ENCODE measurements at places on chromosomes 2 and 18.

- no peak for DNase-seq
Observed at GRCh38 chr18:64639536-64639935, 490.6 kb upstream of the LINC00305 start.

- no peak for DNase-seq
Observed at GRCh38 chr18:435940-436339, 64.6 kb downstream of the COLEC12 start.

GRCh38 chr2:109514857-109515256 lies 98.9 kb downstream of the SEPTIN10 start:
- no peak for DNase-seq

DNA sequence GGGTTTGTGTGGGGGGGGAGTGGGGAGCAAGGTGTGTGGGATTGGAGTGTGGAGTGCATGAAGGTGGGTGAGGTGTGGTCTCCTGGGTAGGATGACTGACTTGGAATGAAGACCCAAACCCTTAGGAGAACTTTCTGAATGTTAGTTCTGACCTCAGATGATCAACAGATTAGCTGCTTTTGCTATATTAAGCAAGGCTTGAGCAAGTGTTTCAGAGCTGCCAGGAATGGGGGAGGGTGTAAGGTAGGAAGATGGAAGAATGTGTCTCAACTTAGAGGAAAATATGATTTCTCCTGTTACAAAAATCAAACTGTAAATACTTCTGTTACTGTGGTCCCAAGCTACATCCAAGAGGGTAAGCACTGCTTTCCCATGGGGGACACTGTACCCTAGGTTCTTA lies 273.6 kb downstream of the TGIF1 start:
- DNase-seq: no peak

DNA sequence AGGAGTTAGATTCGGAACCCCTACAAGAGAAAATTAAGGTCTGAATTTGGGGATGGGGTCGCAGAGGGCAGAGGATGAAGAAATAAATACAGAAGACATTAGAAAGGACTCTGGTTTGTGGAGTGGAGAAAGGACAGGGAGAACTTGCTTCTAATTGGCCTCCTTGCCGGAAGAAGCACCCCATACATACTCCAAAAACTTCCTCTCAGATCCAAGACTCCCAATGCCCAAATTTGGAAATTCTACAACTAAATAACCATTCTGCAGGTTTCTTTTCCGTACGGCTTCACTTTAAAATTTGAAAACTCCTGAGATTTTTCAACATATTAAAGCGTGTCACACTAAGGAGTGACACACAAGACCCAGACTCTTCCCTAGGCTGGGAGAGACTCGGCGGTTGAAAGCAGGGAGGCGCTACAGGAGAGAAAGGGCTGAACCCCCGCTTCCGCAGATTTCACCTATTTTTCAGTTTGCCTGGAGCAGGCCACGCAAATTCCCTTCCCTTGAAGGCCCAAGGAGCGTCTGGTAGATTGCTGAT lies 478 bp downstream of the CLHC1 start:
- DNase-seq: no peak

GRCh38 chr2:86050301-86050700 lies 55.4 kb downstream of the POLR1A start:
- DNase-seq: no peak

GRCh38 chr2:176818617-176819016 lies 394.0 kb upstream of the HNRNPA3 start:
- DNase-seq: no peak

GRCh38 chr2:239553376-239554000 lies 152.7 kb upstream of the HDAC4 start:
- DNase-seq: no peak

- no peak for DNase-seq
Observed at GRCh38 chr2:218312267-218312756, 20.0 kb upstream of the TMBIM1 start.

GRCh38 chr2:241741016-241741415 lies 6.6 kb downstream of the D2HGDH start:
- DNase-seq: no peak

DNA sequence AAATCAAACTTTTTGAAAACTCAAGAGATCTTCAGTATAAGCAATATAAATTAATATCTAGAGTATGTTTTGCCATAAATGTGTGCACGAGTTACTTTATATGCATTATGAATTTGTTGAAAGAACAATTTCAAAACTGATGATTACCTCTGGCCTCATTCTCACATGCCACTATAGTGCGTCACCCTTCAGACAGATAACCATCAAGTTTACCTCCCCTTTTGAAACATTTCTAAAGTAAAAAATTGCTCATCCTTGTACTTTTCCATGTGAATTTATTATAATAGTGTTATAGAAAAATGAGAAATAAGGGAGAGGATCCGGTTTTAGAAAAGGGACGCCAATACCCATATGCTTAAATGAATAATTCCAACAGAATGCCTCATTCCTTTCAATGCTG lies 38.3 kb downstream of the ZEB2 start:
- no peak for DNase-seq

DNA sequence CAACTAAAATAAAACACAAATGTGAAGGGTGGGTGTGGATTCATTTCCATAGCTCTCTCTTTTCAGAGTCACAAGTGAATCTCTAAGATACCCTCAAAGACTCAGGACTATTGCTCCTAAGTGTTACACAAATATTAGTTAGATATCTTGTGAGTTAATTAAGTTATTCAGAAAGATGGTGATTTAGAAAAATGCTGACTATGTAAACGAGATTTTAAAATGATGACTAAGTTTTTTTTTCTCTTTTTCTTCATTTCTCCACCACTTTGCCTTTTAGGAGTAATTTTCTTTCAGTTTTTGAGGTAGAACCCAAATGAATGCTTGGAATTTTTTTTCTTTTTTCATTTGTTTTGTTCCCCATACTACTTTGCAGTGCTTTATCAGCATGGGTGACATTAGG lies 479.7 kb downstream of the SPAG16 start:
- DNase-seq: no peak

DNA sequence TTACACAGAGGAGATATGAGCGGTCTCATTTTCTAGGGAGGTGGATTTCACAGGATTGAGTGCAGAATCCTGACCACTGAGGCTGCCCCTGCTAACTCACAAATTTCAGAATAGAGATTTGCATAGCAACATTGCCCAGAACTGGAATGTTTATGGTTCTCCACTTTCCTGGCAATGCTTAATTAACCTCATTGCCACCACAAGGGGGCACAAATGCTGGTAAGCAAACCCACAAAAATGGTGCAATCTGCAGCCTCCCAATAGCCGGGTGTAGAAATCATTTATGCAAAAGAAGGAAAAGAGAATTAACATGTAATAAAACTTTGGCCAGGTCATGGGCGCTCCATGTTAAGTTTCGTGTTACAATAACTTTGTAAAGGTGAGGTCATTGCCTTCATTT lies 112.4 kb downstream of the CYRIA start:
- peak; percentile 28 for DNase-seq

DNA sequence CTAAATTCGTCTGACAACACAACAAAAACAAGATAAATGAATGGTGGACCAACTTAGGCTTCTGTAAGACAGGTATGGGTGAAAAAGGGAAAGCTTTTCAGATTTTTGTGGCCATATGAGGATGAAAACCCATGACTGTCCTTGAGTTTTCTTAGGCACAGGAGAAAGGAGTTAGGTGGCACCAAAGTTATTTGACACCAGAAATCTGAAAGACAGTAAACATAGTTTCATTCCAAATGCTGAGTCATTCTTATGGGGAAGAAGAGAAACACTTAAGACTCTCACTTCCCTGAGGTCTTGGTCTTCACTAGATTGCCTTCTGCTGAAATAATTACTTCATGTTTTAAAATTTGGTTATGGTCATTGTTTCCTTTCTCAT lies 5.2 kb upstream of the GPD2 start:
- no peak for DNase-seq

DNA sequence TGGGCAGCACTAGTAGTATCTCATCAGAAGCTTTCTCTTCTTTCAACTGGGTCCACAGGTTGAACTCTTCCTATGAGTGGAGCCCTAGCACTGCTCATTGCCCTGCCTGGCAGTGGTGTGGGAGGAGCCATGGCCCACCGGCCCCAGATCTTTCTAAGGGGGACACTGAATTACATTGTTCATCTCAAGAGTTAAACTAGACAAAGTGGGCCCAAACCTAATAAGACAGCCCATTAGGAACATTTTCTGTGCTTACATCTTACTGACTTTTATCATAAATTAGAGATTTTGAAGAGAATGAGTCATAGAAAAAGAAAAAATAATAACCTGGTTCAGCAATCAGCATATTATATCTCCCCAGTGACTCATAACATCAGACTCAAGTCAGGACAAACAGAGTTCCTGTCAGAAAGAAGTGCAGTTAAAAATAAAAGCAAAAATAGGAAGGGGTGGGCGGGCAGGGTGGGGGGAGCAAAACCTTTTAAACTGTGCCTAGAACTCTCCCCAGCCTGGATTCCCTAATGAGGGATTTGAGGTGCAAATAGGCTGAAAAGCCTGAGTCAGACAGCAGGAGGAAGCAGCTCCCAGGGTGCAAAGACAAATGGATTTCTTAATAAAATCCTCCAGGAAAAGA lies 161.6 kb upstream of the TRIB2 start:
- no peak for DNase-seq

GRCh38 chr2:29195796-29196195 lies 80.6 kb downstream of the CLIP4 start:
- DNase-seq: no peak

- DNase-seq: no peak
Observed at GRCh38 chr2:171169839-171170238, 9.1 kb upstream of the TLK1 start.

- DNase-seq: no peak
Observed at GRCh38 chr2:202122980-202123720, 50.1 kb downstream of the KIAA2012 start.

DNA sequence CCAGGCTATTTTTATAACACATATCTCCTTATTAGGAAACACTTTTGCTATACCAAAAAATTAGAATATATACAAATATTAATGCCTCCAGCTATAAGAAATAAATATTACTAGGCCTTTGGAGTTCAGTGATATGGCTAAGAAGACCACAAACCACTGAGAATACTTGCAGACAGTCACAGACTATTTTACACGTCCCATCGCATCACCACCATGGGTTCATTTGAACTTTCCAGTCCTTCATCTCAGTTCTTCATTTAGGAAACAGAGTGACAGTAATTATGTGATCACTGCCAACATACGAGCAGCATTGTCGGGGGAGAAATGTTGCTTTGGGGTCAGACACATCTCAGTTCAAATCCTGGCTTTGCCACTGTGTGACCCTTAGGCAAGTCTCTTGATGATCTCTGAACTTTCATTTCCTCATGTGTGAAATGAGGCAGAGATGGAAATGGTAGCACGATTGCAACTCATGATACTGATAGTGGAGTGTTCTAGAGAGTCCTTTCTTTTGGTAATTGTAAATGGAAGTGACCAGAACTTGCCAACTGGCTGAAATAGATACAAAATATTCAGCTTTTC lies 138.9 kb upstream of the NRP2 start:
- DNase-seq: no peak

- DNase-seq: peak; percentile 56
Observed at GRCh38 chr18:22169889-22170420, 566 bp downstream of the GATA6 start.

- DNase-seq: no peak
Observed at GRCh38 chr2:12861344-12861930, 144.7 kb downstream of the TRIB2 start.

DNA sequence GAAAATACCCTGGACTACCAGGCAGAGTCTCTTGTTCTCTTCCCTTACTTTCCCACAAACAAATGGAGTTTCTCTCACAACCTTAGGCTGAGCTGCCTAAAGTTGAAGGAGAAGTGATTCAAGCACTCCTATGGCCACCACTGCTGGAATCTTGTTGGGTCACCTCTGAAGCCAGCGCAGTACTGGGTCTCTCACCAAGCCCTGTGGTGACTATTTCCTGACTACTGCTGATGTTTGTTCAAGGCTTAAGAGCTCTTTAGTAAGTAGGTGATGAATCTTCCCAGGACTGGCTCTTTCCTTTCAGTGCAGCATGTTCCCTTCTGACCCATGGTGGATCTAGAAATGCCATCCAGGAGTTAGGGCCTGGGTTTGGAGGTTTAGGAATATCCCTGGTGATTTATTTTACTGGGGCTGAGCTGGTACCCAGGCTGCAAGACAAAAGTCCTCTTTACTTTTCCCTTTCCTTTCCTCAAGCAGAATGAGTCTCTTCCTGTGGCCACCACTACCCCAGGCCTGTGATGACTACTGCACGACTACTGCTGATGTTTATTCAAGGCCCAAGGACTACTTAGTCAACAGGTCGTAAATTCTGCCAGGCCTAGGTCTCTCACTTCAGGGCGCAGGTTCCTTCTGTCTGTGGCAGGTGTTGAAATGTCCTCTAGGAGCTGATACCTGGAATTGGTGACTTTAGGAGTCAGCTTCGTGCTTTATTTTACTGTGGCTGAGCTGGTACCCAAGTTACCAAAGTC lies 121.8 kb downstream of the SLC4A10 start:
- DNase-seq: no peak

- no peak for DNase-seq
Observed at GRCh38 chr2:40752796-40753195, 300.9 kb upstream of the SLC8A1 start.

- no peak for DNase-seq
Observed at GRCh38 chr2:241746084-241746483, 11.7 kb downstream of the D2HGDH start.

GRCh38 chr18:24014062-24014985 lies at the start of gene TTC39C:
TSS of gene TTC39C (plus strand) at chr18:24014754. CDS start at chr18:24014872, 118 bp downstream.
- DNase-seq: peak; percentile 81

DNA sequence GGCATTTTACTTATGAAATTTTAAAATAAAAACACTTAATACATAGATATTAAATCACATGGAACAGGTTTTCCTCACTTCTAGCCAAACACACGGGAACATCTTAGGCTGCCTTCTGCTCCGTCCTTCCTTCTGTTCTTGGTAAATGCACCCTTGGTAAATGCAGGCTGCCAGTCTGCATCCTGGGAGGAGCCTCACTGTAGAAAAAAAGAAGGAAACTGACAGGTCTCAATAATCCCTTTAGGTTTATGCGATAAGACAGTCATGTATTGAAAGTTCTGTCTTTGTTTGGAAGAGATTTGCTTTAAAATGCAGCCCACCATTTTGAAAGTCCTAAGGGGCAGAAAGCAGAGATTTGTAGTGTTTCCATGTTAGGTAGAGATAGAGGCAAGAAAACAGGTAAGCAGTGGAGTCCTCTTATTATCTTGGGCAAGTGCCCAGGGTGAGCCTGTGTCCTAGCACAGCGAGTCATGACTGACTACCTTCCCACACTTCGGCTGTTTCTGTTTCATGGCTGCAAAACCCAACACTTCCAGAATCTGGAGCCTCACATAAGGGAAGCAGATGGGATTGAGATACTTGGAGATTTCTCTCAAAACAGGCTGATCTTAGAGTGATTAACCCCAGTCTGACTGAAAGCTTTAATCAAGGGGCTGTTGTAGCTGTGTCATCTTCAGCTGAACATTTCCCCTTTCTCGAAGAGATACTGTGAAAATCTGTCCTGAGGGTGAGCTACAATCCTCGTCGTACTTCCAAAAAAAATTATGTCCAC lies 131.4 kb upstream of the MAP3K20 start:
- DNase-seq: no peak

DNA sequence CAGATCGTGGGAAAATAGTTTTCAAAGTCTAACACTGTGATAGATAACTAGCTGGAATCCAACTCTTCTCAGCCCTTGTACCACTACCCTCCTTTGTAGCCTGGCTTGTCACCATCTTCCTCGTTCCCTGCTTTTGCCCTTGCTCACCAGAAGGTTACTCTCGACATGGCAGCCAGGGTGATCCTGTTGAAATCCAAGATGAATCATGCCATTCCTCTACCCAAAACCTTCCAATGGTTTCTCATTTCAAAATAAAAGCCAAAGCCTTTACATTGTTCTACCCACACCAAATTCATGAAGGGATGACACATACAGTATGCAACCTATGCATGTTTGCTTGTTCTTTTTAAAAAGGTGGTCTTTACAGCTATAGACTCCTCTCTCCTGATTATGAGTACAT lies 45.7 kb downstream of the STAT4 start:
- no peak for DNase-seq

GRCh38 chr2:45227347-45227746 lies 218.1 kb upstream of the SIX2 start:
- DNase-seq: no peak
